ENCODE measurements at places on chromosomes 6 and 20.

DNA sequence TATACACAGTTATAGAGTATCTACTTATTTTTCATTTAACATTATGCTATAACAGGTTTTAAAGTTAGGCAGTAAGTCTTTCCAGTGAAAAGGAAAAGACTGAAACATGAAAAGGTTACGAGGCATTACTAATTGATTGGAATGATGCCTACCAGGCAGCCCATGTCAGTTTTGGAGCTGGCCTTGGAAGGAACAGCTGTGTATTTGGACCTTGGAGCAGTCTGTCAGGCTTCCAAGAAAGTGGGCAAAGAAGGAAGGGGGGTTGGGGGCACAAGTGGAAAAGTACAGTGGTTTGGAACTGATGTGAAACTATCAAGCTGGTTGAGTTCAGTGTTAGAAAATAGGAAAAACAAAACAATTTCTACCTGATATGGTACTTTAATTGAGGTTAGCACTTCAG, 41.7 kb downstream of the SLC16A10 start:
- no peak for DNase-seq

DNA sequence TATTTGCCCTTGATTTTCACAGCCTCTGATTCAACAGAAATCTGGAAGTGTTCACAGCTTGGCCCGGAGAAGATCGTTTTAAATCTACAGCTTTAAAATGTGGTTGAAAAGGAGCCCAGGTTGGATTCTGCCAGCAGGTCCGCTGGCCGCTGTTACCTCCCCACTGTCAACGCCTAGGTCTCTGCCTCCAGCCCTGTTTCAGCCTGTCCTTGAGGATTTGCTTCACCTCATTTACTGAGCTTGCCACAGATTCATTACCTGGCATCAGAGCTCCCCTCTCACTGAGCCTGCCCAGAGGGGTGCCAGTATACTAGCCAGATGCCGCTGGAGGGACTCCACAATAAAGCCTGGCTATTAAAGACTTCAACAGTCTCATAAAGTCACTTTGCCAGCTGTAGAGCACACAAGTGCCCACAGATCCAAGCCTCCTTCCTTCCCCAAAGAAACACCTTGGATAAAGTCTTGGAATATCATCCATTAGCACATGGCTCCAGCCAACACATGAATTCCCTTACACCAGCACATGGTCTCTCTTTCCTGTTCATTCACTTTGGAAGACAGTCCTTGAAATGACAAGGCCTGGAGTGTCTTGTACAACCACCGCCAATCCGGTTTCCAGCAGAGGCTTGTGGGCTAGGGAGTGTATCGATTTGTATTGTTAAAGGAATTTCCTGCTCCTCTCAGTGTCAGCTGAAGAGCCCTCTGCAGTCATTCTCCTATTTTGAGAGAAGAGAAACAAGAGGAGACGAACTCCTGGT, 9.5 kb upstream of the NR2E1 start:
- no peak for DNase-seq

- no peak for DNase-seq
Measured at GRCh38 chr6:15296735-15297134, 50.9 kb downstream of the JARID2 start.

DNA sequence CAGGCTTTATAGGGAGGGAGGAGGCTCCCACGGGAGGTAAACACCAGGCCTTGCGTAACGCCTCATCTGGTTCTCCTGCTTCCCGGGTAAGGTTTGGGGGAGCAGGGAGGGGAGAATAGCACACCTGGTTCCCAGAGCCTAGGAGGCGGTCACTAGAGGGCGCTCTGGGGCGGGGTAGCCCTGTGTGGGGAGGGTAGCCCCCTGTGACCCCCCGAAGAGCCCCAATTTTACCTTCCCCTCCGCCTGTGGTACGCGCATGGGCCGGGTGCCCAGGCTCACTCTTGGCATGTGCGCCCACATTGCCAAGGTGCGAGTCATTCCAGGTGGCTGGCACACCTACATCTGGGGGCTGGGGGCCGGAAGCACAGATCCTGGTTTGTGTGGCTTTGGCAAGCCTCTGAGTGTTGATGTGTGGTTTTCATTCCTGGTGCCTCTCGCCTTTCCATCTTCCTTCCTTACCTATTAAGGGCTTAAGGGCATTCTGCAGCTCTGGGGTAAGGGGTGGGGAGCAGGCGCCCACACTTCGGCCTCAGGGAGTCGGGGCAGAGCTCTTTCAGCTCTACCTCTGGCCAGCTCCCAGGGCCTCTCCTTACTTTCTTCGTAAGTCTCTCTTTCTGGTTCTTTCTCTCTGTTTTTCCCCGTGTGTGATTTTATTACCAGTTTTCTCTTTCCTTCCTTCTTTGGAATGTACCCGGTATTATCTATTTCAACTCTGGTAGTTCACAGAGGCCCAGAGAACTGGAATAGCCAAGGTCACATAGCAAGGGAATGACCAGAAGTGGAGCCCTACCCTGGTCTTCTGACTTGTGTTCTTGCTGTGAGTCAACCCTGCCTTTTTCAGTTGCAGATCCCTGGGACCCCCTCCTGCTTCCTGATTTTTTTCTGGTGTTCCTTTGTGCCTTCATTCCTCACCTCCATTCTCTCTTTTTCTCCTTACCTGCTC, 492 bp upstream of the RNF39 start:
- no peak for DNase-seq

DNA sequence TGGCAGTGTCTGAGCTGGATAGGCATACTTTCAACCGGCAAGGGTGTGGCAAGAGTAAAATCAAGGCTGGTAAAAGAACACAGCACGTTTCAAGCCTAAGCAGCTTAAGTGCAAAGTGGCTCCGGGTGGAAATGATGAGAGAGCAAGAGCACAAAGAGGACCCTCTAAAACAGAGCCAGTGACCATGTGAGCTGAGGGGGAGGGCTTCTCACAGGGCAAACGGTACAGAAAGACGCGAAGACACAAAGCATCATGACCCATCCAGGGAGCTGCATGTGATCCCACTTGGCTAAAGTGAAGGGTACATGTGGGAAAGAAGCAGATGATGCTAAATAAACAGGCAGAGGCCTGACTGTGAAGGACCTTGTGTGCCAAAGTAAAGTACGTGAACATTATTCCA, 25.7 kb downstream of the FKBP5 start:
- no peak for DNase-seq

DNA sequence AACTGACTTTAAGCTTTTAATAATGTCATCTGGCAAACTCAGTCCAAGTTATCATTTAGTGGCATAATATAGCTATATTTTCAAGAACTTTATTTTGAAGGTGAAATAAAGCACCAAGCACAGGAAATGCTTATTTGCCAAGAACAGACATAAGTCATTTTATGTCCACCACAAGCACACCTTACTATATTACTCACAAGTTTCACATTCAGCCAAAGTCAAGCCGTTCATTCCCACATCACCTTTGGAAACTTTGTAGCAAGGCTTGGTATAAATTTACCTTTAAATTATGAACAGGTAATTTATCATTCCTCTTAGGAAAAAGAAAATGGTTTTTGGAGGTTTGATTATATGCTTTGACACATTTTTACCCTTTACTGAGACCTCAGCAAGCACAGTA, 236.8 kb upstream of the FKBP1C start:
- DNase-seq: no peak

- DNase-seq: no peak
Measured at GRCh38 chr20:35599776-35600120, 15.9 kb upstream of the SPAG4 start.

DNA sequence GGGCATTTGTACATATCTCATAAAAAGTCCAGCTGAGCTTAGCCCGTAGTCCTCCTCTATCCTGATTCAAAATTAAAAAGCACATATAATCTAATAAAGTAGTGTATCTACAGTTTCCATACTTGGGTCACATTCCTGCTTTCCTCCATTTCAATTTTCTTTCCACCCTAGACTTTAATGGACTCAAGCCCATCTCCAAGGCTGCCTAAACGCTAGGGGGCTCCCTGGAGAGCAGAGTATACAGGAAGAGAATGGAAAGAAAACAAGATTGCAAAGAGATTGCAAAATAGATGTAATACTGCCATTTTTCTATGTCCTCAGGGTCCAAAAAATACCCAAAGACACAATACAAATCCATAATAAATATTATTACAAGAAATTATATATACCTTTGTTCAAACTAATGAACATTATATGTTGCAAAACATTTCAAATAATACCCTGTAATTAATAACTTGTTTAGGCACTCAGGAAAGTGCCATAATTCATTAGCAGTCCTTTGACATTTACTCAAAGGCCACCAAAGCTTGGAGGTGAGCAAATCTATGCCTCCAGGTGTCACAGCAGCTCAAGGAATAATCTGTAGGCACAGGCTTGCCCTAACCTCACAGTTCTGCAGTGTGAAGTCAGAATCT, 2.4 kb upstream of the MCM3 start:
- DNase-seq: no peak

GRCh38 chr20:62624719-62625453, 17.4 kb upstream of the SLCO4A1 start:
- no peak for DNase-seq

DNA sequence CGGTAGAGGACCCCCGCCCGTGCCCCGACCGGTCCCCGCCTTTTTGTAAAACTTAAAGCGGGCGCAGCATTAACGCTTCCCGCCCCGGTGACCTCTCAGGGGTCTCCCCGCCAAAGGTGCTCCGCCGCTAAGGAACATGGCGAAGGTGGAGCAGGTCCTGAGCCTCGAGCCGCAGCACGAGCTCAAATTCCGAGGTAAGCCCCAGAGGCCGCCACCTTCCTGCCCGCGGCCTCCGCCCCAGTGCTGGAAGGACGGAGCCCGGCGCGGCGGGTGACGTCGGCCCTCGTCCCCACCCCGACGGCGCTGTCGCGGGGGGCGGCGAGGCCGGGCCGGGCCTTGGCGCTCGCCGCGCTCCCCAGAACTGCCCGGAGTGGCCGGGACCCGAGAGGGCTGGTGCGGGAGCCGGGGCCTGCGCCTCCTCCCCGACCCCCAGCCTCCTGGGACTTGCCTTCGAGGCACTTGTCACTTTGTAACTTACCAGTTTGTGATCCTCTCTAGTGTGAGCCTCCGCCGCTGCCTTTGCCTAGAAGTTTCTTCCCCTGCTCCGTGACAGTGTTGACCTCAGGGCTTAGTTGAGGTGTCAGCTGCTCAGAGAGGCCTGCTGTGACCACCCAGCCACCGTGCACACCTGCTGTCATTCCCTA, 417 bp downstream of the VAPB start:
- DNase-seq: peak; percentile 47

- DNase-seq: no peak
Measured at GRCh38 chr6:105301072-105301503, 101.8 kb downstream of the PREP start.

DNA sequence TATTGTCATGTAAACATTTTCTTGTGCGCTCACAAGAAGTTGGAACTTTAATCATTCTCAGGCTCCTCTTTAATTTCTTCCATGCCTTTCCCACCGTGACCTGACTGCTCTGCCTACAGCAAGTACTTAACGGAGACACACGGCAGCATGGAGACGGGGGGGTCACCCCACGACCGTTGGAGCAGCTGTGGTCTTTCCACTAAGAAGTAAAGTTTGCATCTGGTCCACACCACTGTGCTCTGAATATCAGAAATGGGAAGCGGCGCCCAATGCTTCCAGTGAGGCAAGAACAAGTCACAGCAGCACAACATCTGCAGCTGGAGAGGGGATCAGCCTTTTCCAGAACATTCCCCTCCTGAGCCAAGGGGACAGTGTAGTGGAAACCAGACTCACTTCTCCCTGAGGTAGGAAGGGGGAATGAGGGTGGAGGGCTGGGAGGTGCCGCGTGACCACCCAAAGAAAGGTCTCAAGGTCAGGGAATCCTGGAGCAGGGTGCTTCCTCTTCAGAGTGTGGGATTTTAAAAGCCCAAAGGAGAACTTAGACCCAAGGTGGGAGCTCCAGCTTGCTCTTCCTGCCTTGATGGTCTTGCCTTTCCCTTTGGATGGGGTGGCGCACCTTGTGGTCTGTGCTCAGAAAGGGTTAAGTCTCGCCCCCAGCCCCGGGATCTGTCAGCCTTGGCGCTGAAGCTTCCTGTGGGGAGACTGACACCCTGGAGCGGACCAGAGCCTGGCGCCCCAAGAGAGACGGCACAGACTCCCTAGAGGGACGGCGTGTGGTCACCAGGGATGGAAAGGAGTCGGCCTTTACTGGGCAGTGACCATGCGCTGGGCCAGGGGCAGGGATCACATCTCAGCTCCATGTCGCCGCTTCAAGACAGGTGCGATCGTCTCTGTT, 25.6 kb upstream of the SMOC2 start:
- DNase-seq: no peak

- no peak for DNase-seq
Measured at GRCh38 chr6:144408161-144408560, 123.0 kb downstream of the UTRN start.

GRCh38 chr6:16374461-16375200, 136.2 kb downstream of the GMPR start:
- no peak for DNase-seq

DNA sequence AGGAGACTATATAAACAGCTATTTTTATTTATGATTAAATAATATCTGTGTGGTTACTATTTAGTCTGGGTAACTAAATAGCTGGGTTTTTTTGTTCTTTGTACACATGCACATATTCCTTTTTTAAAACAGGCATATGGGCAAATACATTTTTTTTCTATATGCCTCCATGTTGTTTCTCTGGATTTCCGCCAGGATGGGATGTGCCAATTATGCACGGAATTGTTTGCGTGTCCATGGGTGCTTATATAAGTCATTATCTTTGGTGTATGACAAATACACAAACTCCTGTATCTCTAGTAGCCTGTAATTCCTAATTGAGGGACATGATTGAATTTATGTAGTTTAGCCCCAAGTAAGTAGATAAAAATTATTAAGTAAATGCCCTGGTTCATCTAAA, 226.9 kb downstream of the BCKDHB start:
- no peak for DNase-seq

DNA sequence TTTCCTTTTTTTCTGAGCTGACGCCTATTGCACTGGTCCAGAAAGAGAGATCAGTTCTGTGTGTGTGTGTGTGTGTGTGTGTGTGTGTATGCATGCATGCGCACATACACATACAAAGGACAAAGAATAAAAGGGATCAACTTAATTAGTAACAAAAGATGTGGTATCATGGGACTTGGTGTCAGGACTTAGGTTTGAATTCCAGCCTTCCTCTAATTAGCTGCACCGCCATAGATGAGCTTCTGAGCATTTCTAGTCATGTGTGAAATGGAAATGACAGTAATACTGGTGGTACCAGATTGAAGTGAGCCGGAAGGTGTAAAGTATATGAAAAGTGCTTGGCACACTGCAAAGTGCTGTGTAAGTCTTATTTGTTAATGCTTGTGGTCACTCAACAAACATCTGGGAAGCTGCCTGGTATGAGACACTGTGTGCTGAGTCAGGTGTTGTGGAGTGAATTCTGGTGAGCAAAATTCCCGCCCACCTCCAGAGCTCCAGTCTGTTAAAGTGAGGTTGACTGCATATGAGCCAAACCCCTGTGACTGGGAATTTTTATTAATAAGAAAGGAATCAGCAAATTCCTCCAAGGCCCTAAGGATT, 12.4 kb downstream of the DAAM2 start:
- no peak for DNase-seq

- DNase-seq: no peak
Measured at GRCh38 chr20:50980071-50980681, 21.6 kb downstream of the MOCS3 start.

GRCh38 chr20:38246357-38247165, 14.0 kb downstream of the KIAA1755 start:
- DNase-seq: no peak

GRCh38 chr6:21538186-21538798, 55.3 kb upstream of the SOX4 start:
- no peak for DNase-seq

GRCh38 chr6:42093582-42094329, 43.4 kb downstream of the TAF8 start:
- DNase-seq: no peak

GRCh38 chr6:152748843-152749242, 1.8 kb upstream of the VIP start:
- no peak for DNase-seq

- DNase-seq: no peak
Measured at GRCh38 chr20:11469795-11470435, 447.8 kb upstream of the BTBD3 start.

Data from T-helper 17 cell (primary cell).